ENCODE measurements at places on chromosomes 4 and X.
A peak's percentile ranks its signal among the peaks of the same experiment; 100 is the strongest.

DNA sequence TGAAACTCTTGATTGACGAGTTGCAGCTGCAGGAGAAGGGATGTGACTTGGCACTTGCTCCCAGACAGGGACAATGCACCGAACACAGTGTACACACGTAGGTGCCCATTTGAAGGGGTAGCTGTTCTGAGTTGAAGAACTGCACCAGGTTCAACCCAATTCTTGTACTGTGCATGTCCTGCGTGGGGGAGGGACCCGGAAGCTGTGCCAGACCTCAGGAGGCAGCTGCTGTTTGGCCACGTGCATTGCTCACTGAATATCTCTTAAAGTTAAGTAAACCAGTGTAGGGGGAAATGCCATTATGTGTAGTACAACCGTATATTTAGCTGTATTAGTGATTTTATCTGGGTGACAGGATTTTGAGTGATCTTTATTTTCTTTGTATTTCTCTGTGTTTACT, 12.0 kb upstream of the RBBP7 start:
- no peak for DNase-seq

DNA sequence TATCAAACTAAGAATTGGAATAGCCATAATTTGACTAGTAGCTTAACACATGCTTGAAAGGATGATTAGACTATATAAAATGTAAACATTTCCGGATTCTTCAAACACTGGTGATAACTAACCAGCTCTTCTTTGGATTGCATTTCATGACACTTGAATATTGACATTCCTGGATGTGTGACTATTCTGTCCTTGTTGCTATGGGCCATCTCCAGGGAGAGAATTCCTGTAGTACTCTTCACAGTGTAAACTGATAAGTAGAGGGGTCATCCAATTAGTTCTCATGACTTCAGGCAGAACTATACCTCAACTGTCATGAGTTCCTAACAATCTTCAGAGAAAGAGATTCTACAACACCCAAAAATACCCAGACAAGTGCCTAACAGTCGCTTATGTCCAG, 1026.7 kb upstream of the TENM3 start:
- no peak for DNase-seq

GRCh38 chr4:100164808-100165760, 25.2 kb downstream of the DDIT4L start:
- DNase-seq = no peak

DNA sequence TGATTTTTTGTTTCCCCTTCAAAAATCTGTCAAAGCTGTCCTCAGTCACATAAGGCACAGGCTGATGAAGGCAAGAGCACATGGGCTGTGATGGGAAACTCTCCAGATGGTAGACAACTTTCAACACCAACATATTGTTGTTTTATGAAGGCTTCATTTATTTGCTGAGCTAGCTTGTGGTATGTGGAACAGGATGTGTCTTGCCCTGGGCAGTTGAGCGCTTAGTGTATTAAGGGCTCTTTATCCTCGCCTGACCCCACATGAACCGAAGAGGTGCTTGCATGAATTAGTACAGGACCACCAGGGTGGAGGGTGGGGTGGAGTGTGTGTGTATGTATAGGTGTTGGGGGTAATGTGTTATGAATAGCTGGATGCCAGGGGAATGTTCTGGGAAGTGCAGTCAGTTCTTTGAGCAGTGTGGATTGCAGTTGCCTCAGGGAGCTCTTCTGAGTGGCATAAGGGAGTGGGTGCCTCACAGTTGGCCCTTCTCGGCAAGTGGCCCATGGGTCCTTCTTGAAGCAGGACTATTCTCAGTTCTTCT, 103.1 kb downstream of the PHEX start:
- DNase-seq = no peak

- no peak for DNase-seq
These were observed 740 bp upstream of the NPY2R start for GRCh38 chr4:155207534-155208257.

GRCh38 chrX:39377773-39378172, 576.5 kb downstream of the MID1IP1 start:
- no peak for DNase-seq

- no peak for DNase-seq
These were observed 77.5 kb upstream of the CLCN4 start for GRCh38 chrX:10079231-10079630.

GRCh38 chr4:11669156-11669555, 240.5 kb upstream of the HS3ST1 start:
- DNase-seq = no peak

DNA sequence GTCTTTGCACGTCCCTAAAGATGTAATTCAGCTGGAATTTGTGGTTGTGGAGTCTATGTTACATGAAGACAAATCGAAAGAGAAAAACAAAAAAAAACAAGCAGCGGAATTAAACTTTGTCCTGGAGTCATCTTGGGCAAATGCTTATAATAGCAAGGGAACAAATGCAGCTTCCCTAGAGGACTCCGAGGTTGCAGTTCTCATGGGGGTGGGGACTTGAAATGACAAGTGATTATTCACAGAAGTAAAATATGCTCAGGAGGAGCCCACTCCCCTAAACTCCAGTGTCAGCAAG, 362.4 kb downstream of the ARHGAP24 start:
- no peak for DNase-seq

DNA sequence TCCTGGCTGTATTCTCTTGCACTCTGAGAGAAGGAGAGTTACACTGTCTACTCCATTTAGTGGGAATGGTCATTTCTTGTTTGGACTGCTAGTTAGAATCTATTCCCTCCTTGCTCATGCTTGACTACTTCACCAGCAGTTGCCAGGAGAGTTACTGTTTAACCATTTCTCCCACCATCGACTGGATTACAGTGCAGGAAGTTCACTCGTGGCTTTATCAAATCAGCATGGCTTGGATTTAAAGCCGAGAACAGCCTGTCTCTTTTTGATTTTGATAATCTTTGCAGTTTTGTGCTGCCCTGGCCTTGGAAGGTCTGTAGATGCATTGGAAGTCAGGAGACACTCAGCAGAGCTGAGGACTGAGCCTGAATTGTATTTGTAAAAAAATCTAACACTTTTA, 3.2 kb downstream of the GBA3 start:
- DNase-seq = no peak

- DNase-seq = no peak
These were observed 30.2 kb downstream of the NEK1 start for GRCh38 chr4:169582203-169582602.

GRCh38 chr4:858041-858481, 32.1 kb upstream of the CPLX1 start:
- DNase-seq = no peak

DNA sequence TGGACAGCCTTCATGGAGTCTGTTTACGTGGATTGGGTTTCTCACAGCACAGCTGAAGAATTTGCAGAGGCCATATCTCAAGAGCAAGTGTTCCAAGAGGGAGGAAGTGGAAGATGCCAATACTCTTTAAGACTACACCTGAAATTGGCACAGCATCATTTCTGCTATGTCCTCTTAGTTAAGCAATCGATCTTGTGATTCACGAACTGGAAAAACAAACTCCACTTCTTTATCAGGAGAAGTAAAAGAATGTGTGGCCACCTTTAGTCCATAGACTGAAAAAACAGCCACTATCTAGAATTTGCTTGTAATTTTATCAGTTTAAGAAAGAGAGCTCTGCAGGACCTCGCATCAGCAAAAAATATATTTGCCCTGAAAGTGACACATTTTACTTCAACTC, 473.1 kb upstream of the ATOH1 start:
- no peak for DNase-seq

GRCh38 chrX:13499736-13500135, 69.7 kb upstream of the EGFL6 start:
- DNase-seq = no peak

- DNase-seq = no peak
These were observed 48.2 kb upstream of the HPSE start for GRCh38 chr4:83382850-83383249.

DNA sequence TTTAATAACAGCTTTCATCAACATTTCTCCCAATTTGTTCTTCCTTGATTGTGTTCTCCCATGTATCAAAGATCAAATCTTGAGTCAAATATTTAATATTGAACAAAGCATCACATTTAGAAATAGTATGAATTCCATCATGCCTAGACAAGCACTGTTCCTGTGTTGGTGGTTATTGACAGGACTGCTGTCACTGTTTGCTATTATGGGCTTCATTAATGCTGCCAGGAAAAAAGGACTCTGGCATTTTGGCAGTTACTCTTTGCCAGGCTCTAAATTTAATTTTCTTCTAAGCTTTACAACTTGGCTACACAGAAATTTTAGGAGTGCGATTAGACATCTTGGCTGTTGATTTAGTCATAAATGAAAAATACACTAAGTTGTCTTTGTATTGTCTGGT, 295.9 kb upstream of the NRK start:
- no peak for DNase-seq

DNA sequence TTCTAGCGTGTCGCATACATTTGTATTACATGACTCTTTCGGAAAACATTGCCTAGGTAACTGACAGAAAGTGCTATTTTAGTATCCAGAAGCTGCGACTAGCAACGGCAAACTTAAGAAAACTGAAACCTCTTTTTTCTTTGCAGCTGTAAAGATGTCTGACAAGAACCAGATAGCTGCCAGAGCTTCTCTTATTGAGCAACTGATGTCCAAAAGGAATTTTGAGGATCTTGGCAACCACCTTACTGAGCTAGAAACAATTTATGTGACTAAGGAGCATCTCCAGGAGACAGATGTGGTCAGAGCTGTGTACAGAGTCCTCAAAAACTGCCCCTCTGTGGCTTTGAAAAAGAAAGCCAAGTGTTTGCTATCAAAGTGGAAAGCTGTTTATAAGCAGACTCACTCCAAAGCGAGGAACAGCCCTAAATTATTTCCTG, 9.4 kb downstream of the TCEANC start:
- peak; percentile 91 for DNase-seq

GRCh38 chrX:10296576-10296975, 139.8 kb downstream of the CLCN4 start:
- DNase-seq = peak; percentile 44

DNA sequence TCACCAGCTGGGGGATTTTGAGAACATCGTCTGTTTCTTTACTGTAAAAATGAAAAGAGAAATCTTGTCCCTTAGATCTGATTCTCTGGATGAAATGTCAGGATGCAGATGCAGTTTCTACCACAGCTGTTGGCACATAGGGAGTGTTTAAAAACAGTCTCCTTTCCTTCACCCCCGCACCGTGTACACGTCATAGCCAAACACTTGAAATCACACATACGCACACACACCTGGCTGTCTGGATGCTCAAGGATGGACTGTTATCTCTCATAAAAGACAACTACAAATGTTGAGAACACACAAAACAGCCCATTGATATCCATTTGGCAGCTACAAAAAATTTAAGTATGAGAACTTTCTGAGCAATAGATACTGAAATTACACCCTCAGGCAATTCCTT, 275.8 kb upstream of the CLNK start:
- DNase-seq = no peak

- no peak for DNase-seq
These were observed 1.1 kb upstream of the FMR1 start for GRCh38 chrX:147910607-147911006.
